Heart left ventricle (tissue), 16 donors: ENCODE measurements at places on chromosomes 12 and 14. TPM values are rescaled to one million over a fixed set of nuclear protein-coding genes. Genes with fewer than 3 reads are reported as not detected.

DNA sequence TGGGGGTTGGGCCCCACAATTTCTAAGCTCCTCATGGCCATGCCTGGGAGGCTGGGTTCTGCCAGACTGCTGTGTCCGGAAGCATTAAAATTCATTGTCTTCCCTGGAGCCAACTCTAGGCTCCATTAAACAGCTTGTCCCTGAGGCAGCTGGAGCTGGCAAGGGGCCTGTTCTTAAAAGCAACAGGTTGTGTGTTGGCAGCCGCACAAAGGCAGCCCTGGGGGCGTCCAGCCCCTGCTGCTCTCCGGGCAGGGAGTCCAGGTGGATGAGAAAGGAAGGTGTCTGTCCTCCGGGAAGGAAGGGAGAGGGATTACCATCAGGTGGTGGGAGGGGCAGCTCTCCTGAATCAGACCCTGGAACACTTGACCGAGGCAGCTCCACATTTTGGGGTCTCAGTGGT, 98.9 kb downstream of the CHST11 start:
- no peak for DNase-seq
- H3K36me3 ChIP-seq: no peaks in the 10 kb centered on the region
- H3K4me3 ChIP-seq: no peak overlapping the region
- no peaks in the 10 kb centered on the region for H3K4me1 ChIP-seq
- no peak overlapping the region for H3K27ac ChIP-seq

- H3K4me3 ChIP-seq: no peak overlapping the region
- DNase-seq: no peak
- no peak overlapping the region for H3K27ac ChIP-seq
Measured at GRCh38 chr12:66598608-66599007, 80.3 kb downstream of the GRIP1 start.

- no peaks in the 10 kb centered on the region for H3K27me3 ChIP-seq
- no peaks in the 10 kb centered on the region for H3K36me3 ChIP-seq
- no peak overlapping the region for H3K27ac ChIP-seq
- H3K4me1 ChIP-seq: no peaks in the 10 kb centered on the region
Measured at GRCh38 chr14:99146616-99147365, 125.2 kb downstream of the BCL11B start.

DNA sequence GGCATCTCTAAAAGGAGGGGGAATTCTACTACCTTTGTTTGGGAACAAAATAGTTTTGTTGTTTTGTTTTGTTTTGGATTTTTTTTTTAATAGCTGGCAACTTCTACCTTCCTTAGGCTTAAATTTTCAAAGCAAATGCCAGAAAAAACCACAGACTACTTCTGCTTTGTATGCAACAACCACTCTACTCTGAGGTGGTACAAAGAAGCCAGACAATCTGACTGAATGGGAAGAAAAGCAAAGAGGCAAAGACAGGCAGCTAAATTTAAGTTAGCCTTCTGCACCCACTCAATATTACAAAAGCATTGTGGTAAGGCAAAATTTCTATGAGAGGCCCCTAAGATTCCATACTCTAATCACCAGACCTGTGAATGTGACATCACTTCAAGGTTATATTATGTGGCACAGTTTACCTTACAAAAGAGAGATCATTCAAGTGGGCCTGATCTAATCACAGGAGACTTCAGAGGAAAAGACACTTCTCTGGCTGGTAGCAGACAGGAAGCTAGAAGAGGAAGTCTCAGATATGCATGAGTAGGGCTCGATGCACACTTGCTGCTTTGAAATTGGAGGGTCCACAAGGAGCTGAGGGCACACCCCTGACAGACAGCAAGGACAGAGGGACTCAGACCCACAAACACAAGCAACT, 566.6 kb downstream of the RPS29 start:
- DNase-seq: no peak
- H3K27me3 ChIP-seq: no peaks in the 10 kb centered on the region
- no peaks in the 10 kb centered on the region for H3K4me1 ChIP-seq
- H3K36me3 ChIP-seq: no peaks in the 10 kb centered on the region
- no peak overlapping the region for H3K27ac ChIP-seq

Gene LALBA
- total RNA-seq: not detected

DNA sequence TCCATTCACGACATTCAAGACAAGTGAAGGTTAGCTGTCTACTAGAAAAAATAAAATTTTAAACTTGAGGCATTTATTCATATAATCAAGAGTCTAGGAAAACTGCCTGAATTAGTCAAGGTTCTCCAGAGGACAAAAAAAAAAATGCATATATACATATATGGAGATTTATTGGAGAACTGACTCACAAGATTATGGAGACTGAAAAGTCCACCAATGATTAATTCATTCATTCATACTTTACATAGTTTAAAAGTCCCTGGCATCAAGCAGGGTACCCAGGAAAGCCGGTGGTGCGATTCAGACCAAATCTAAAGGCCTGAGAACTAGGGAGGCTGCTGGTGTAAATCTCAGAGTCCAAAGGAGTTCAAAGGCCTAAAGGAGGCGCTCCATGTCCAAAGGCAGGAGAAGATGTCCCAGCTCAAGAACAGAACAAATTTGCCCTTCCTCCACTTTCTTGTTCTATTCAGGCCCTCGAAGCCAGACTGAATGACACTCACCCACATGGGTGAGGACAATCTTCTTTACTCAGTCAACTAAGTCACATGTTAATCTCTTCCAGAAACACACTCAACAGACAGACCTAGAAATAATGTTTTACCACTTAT, 64.3 kb downstream of the ANKS1B start:
- DNase-seq: no peak
- H3K27ac ChIP-seq: no peak overlapping the region
- no peaks in the 10 kb centered on the region for H3K27me3 ChIP-seq
- no peak overlapping the region for H3K4me3 ChIP-seq
- no peaks in the 10 kb centered on the region for H3K4me1 ChIP-seq

DNA sequence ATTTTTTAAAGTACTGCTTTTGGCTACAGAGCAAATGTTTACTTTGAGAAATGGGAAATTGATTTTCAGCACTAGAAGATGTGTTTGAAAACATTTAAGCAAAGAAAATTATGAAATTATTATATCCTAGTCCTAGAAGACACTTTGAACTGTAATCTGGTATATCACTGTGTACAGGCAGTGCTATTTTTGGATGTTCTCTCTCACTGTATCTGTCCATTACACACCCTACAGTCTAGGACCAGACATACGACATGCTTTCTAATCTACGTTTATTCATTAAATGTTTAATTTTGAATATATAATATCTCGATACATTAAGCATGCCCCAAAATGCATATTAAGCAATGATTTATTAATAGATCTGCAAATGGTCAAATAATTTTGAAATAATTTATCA, 82.5 kb downstream of the ST8SIA1 start:
- no peak overlapping the region for H3K4me3 ChIP-seq
- DNase-seq: no peak
- H3K4me1 ChIP-seq: no peaks in the 10 kb centered on the region
- H3K27me3 ChIP-seq: no peaks in the 10 kb centered on the region
- no peak overlapping the region for H3K27ac ChIP-seq

DNA sequence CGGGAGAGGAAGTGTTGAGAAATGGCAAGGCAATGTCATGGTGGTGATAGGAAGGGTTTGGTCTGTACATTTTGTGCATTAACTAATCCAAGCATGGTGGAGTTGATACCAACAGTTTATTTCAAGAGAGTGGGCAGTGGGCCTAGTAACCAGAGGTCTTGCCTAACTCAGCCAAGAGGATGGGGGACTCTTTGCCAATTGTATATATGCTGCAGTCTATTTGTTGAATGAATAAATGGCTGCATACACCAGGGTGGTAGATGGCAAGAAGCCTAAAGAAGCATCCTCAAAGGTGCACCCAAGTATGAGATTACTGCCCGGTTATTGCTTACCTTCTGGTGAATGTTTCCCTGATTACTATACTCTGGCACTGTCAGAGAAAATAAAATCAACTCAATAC, 295.9 kb downstream of the ITPR2 start:
- no peak overlapping the region for H3K27ac ChIP-seq
- no peak for DNase-seq
- no peak overlapping the region for H3K4me3 ChIP-seq
- peaks cover 3% of the 10 kb centered on the region for H3K36me3 ChIP-seq
- H3K4me1 ChIP-seq: no peaks in the 10 kb centered on the region

DNA sequence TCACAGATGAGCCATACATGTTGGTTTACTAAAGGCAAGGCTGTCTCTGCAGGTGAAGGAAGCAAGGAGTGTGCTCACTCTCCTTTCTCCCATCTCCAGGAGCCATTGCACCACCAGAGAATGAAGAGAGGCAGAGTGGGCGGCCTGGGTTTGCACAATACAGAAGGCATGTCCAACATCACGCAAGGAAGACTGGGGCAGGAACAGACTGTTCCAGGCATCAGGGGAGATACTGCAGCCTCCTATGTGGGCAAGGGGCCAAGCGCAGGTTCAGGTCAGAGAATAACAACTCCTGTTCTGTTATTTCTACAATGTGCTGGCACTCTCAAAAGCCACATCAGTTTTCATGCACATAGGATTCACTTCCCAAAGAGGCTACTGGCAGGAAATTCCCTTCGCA, 1.7 kb upstream of the TMEM229B start:
- H3K36me3 ChIP-seq: no peaks in the 10 kb centered on the region
- H3K4me1 ChIP-seq: peaks cover 32% of the 10 kb centered on the region
- H3K4me3 ChIP-seq: no peak overlapping the region
- H3K27ac ChIP-seq: no peak overlapping the region
- DNase-seq: no peak

- H3K27me3 ChIP-seq: no peaks in the 10 kb centered on the region
- DNase-seq: no peak
- H3K4me3 ChIP-seq: no peak overlapping the region
- no peaks in the 10 kb centered on the region for H3K36me3 ChIP-seq
- H3K27ac ChIP-seq: no peak overlapping the region
- no peaks in the 10 kb centered on the region for H3K4me1 ChIP-seq
Measured at GRCh38 chr12:88698471-88698870, 118.2 kb upstream of the KITLG start.

Gene SUPT16H
- total RNA-seq: 38.1 TPM

Gene POTEG
- total RNA-seq: not detected

DNA sequence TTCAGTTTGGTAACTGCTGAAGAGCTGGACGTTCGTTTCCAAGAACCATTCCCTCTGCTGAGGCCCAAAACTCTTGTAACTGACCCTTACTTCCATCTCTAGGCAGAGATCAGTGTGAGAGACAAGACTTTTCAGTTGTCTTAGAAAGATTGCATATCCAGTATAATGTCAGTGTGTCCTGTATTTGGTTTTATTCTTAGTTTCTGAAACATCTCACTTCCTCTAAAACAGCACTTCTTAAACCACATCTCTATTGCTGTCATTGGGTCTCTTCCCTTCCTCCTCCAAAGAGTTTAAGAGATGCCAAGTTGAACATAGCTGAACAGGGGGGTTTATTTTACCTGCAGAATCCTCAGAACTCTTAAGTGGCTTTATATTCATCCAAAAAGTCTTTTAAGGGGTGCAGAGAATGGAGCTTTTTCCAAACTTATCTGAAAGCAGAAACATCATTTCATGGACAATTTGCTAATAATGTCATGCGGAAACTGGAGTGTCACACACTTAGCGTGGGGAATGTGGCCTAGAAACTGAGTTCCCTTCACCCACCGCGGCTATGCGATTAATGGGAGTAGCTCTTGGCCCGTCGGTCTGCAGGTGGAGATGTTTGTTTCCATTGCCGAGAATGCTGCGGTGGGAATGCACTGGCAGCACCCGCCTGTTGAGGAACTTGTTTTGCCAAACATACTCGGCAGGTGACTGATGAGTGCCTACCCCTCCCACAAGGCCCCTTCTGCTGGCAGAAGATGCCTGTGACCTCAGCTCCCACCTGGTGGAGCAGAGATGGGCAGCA, 148.2 kb downstream of the ADGRD1 start:
- H3K36me3 ChIP-seq: peaks cover 9% of the 10 kb centered on the region
- no peaks in the 10 kb centered on the region for H3K4me1 ChIP-seq
- DNase-seq: peak; percentile 13
- no peak overlapping the region for H3K27ac ChIP-seq

Gene AICDA
- total RNA-seq: not detected

- DNase-seq: no peak
- no peaks in the 10 kb centered on the region for H3K4me1 ChIP-seq
- H3K4me3 ChIP-seq: no peak overlapping the region
- H3K27ac ChIP-seq: no peak overlapping the region
- no peaks in the 10 kb centered on the region for H3K36me3 ChIP-seq
Measured at GRCh38 chr12:76137606-76138005, 53.1 kb upstream of the NAP1L1 start.

Gene RBM19
- total RNA-seq: 14.8 TPM
